ENCODE measurements at places on chromosomes 11 and 22.

DNA sequence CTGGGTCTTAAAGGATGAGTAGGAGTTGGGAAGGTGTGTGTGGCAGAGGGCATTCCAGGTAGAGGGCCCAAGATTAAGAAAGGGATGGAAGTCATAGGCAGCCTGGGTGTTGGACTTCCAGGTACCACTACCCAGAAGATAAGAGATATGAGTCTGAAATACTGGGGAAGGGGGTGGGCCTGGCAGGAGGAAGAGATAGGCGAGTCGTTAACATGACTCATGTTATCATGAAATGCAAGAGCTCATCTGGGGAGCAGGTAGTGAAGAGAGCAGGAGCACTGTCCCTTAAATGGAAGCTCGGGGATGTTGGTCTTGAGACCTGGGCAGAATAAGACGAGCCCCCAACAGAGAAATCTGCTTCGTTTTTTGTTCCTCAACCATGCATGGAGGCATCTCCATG lies 10.2 kb downstream of the ZC3H7B start:
- DNase-seq: no peak

- DNase-seq: no peak
Measured at GRCh38 chr11:102464859-102465500, 12.4 kb upstream of the TMEM123 start.

DNA sequence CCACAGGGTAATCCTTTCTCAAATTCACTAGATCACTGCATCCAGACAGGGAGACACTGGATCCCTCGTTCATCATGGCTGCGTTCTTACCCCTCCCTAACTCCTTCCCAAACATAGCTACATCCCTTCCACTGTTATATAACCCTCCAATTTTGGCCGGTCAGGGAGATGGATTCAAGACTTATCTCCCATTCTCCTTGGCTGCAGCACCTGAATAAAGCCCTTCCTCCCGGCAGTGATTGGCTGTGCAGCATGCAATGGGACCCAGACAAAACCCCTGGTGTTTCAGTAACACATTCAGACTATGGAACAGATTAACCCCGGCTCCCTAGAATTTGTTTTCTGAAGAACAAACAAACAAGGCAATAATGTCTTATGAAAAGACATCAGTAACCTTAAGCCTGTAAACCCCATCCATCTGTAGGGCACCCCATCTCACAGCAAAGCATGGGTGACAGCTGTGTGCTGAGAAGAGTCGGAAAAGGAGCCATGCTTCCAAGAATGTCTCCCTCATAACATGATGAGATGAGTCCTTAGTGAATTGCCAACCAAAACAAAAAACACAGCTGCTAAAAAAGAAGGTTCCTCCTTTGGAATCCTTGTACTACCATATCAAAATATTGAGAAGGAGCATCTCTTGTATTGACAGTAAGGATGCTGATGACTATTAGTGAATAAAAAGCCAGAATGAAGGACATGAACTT lies 5.0 kb downstream of the MIF start:
- no peak for DNase-seq

GRCh38 chr22:25690798-25691197 lies 51.2 kb upstream of the MYO18B start:
- no peak for DNase-seq

DNA sequence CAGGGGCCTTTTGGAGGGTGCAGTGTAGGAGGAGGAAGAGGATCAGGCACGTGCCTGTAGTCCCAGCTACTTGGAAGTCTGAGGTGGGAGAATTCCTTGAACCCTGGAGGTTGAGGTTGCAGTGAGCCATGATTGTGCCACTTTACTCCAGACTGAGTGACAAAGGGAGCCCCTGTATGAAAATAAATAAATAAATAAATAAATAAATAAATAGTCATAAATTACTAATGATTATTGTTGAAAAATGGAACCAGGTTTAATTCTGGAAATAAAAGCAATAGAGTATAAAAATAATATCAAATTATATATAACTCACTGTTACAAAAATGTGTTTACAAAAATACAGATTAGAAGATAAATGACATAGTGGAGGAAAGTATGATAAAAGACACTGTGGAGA lies 37.9 kb downstream of the GRIA4 start:
- no peak for DNase-seq

GRCh38 chr11:67663532-67664212 lies 10.8 kb downstream of the ALDH3B2 start:
- no peak for DNase-seq

- DNase-seq: no peak
Measured at GRCh38 chr11:69992026-69992425, 86.1 kb upstream of the ANO1 start.

GRCh38 chr22:50198624-50199017 lies 2.2 kb upstream of the SELENOO start:
- DNase-seq: no peak

GRCh38 chr22:30216710-30217109 lies 29.8 kb downstream of the LIF start:
- DNase-seq: no peak

DNA sequence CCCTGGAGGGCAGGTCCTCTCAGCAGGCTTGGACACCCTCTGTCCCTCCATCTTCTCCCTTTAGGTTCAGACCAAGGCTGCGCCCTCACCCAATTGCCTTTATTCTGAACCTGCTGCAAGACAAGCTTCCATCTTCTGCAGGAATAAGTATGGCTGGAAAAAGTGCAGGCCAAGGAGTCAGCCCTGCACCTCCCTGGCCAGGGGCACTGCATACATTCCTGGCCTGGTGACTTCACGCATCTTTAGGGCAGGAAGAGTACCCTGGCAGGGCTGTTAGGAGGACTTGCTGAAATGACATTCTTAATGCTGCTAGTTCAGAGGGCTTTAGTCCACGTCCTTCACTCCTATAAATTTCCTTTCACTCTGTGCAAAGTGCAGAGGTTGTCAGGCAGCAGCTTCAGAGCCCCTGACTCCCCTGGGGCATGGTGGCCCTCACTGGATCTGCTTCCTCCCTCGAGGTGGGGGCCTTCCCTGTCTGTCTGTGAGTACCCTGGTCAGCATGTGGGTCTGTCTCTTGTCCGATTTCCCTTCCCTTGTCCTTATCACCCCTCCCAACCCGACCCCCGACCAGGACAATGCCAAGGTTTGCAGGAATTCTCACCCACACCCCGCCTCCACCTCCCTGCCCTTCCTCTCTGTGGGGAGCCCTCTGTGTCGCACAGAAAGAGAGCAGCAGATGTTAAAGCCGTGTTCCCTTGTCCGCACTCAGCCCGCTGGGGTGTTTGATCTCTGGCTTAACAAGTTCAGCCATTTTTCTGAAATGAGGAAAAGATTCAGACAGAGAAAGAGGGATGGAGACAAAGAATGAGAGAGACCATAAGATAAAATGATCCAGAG lies 124.5 kb upstream of the SYT13 start:
- DNase-seq: no peak
